Osteocyte (in vitro differentiated cells): ENCODE measurements at places on chromosomes 1 and 21. TPM values are rescaled to one million over a fixed set of nuclear protein-coding genes. Genes with fewer than 3 reads are reported as not detected.

DNA sequence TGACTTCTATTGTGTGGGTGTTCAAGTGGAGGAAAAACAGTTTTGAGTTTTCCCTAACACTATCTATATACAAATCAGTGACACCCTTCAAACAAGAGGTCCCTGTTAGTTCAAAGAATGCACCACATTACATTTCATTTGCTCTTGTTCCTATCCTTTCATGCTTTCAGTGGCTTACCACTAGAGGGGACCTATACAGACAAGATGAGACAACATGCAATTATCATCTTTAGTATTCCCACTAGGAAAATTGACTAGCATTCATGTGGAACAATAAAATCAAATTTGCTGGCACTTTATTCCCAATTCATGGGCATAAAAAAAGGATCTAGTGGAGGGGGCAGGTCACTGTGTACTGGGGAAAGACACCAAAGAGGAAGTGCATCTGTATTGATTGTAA, 13.3 kb upstream of the SIPA1L2 start:
- no peak for DNase-seq

GRCh38 chr1:27992276-27992675, 32.5 kb downstream of the XKR8 start:
- DNase-seq = no peak

DNA sequence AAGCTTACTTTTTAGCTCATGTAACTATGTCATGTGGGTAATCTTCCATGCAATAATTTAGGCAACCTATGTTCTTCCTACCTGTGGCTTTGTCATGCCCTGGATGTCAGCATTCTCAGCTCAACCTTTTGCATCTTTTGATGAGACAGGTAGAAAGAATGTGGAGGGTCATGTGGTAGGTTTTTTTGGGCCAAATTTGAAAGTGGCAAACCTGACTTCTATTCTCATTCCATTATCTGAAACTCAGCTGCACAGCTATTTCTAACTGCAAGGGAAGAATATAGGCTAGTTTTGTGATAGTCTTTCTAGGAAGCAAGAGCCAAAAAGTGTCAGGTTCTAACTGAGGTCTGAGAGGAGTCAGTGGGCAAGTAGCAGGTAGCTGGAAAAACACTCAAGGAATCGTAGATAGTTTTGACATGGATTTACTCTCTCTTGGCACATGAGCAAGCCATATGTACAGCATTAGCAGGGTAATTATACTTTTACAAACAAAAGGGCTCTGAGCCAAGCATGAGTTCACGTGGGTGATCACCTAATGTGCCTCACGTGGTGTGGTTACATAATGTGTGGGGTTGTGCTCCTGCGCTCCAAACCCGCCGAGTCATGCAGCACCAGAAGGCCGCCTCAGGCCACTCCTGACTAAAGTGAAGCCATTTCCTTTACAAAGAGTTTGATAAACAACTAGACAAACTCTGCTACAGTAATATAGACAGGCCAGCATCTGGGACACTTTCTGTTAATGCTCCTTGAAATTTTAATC, 1013.8 kb downstream of the PLA2G4A start:
- no peak for DNase-seq

GRCh38 chr1:156146020-156146768, 7.2 kb upstream of the SEMA4A start:
- peak; percentile 94 for DNase-seq

DNA sequence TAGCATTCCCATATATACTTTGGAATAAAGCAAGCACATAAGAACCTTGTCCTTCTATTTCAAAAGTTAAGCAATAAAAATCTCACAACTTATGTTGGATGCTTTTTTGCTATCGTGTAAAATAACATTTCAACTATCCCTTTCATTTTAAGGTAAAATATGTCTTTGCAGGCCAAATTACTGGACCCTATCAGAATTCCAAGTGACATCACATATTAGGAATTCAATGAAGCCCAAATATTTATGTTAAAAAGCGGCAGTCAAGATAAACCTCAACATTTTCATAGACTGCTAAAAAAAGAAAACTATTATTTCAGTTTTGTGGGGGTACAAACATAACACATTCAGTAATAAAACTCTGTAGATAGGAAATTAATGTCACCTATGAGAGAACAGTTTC, 252.0 kb downstream of the KCTD3 start:
- no peak for DNase-seq

GRCh38 chr1:41767534-41768525, 150.9 kb downstream of the HIVEP3 start:
- no peak for DNase-seq

DNA sequence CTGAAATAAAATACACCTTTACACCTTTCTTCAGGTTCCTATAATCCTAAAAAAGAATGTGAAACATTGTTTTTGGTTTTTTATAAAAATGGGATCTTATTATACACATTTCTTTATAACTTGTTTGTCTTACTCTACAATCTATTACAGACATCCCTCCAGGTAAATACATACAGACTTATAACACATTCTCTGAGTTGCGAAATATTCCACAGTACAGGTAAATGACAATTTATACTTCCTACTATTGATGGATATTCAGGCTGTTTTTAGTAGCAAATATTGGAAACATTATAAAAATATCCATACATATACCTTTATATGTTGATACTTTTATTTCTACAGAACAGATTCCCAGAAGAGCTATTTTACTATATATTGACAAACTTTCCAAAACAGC, 20.3 kb downstream of the PIK3R3 start:
- no peak for DNase-seq

DNA sequence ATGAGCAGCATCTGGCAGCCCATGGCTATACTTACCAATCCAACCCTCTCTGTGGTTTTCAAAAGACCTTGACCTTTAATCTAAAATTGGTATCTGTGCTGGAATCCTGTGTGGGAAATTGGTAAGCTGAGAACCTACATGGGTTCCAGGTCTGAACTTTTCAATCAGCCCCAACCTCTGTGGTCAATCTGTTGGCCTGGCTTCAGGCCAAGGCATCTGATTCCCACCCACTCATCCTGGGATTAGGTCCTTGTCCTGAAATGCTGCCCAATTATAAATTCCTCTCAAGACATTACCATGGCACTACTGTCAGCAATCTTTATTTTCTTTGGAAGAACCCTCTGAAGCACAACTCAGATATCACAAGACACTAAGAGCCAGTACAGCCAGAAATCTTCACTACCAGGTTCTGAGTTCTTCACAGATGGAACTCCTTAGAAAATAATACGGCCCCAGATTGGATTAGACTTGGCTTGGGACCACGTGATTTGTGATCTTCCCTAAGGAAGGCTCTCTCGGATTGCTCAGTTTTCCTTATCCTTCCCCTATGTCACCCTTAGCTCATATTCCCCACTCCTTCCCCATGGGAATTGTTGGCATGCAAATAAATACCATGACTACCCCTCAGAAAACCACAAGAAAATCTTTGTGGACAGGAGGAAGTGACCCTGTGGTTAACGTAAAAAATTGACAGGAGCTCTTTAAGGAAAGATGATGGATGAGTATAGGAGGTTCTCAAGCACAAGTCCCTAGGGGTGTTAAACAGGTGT, 207.9 kb upstream of the ST6GALNAC5 start:
- DNase-seq = no peak

GRCh38 chr21:45618287-45618686, 25.2 kb upstream of the PCBP3 start:
- no peak for DNase-seq

DNA sequence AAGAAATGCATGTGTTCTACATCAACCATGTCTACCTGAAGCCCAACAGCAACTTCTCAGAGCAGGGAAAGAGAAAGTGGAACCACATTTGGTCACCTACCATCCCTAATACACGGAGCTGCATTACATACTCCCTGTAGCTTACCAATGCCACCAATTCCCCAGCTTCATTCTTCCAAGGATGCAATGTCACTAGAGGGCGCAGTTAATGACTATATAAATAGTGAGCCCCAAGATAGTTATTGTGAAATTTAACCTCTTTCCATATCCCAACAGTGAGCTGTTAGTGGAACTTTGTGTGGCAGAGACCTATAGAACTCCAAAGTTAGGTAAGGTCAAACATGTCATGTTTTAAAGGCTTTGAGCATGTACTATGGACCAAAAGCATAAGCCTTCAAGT, 618.3 kb downstream of the SMYD3 start:
- DNase-seq = no peak

GRCh38 chr1:162627662-162628296, 4.5 kb upstream of the DDR2 start:
- no peak for DNase-seq

- DNase-seq = no peak
Observed at GRCh38 chr1:55877437-55878232, 662.5 kb upstream of the USP24 start.

CD55 gene
- total RNA-seq = 2.7 and 3.3 TPM in 2 replicates

SHE gene
- total RNA-seq = not detected in 2 replicates

SAMSN1 gene
- total RNA-seq = not detected in 2 replicates

S100A14 gene
- not detected in 2 replicates for total RNA-seq

LCE3E gene
- not detected in 2 replicates for total RNA-seq

AK5 gene
- 31.5 and 38.1 TPM in 2 replicates for total RNA-seq

TEX38 gene
- total RNA-seq = not detected in 2 replicates

BRINP2 gene
- not detected in 2 replicates for total RNA-seq
